ENCODE measurements at places on chromosomes 11 and 22.
A peak's percentile ranks its signal among the peaks of the same experiment; 100 is the strongest.

DNA sequence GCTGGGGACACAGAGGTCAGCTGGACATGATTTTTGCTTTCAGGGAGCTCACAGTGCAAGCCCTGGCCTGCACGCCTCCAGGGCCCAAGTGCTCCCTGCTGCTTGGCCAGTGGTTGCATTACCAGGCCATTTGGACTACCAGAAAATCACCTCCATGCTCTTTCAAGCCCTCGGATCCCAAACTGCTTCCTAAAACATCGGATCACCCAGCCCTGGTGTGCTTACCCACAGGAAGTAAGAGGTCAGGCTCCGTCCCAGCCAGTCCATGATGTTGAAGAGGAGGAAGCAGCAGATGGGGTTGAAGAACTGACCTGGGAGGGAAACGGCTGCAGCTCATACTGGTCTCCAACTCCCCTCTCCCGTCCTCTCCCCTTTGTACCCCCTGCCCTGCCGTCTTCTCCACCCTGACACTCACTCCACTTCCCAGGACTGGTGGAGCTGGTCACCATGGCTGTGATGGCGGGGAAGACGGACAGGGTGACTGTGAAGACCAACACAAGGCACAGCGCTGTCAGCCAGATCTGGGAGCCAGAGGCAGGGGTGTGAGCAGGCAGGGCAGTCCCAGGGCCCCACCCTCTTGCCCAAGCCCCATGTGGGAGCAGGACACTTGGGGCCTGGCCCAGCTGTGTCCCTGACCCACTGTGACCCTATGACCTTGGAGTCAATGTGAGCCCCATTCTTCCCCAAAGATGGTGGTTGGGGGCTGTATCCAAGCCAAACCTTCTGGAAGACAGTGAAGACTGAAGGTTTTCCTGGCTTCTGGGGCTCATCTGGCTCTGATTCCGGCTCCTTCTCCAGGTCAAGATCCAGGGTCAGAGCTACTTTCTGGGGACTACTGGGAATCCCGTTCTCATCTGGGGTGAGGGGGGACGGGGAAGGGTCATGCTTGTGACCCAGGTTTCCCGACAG lies 5.6 kb downstream of the SLC29A2 start:
- DNase-seq = no peak

DNA sequence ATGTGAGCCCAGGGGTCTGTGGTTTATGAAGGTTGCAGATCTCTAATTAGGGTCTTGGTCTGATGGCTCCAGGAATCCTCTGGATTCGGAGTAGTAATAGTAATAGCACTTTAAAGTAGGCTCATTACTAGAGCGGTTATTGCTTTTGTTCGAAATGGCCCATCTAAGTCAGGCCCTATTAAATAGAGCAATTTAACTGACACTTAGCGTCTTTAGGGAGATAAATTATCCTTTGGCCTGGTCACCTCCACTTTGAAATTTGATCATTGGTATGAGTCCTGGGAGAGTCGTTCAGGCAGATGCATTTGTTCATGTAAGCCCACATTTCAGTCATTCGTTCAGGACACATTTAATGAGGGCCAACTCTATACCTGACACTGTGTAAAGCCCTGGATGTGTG lies 54.8 kb downstream of the LDLRAD3 start:
- no peak for DNase-seq

- no peak for DNase-seq
Measured at GRCh38 chr11:45161252-45162063, 15.0 kb downstream of the PRDM11 start.

- DNase-seq = no peak
Measured at GRCh38 chr11:119729581-119729927, 554 bp upstream of the NECTIN1 start.

DNA sequence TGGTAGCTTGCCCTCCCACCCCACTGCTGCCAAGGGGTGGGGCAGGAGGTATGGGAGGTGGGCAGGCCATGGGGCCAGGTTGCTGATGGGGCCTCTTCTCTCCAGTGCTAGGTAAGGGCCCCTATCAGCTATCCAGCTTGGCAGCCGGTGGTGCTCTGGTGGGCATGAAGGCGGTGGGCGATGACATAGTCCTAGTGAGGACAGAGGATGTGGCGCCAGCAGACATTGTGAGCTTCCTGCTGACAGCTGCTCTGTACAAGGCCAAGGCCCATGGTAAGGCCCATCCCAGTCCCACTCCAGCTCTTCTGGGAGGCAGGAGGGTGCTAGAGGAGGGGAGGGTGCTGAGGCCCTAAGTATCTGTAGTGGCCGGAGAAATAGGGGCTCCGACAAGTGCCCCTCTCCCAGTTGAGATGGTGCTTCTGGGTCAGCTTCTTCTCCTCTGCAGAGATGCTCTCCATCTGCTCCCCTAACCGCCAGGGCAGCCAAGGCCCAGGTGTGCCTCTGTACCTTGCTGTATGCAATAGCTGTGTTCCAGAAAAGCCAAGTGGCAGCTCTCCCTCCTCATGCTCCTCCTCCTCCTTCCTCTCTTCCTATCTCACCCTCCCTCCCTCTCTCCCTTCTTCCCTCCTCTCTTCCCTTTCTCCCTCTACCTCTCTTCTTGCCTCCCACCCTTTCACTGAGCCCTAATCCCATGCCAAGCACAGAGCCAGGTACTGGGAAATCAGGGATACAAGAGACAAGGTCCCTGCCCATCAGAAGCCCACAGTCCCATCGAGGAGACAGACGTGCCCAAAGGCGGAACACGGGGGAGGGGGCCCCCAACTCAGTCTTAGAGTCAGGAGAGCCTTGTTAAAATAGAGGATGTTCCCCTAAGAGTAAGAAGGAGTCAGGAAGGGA lies 55.3 kb downstream of the OTOG start:
- DNase-seq = no peak

- DNase-seq = peak; percentile 48
Measured at GRCh38 chr22:41021613-41022454, 70.6 kb upstream of the EP300 start.

- DNase-seq = no peak
Measured at GRCh38 chr11:116925050-116925449, 87.6 kb upstream of the APOA1 start.

DNA sequence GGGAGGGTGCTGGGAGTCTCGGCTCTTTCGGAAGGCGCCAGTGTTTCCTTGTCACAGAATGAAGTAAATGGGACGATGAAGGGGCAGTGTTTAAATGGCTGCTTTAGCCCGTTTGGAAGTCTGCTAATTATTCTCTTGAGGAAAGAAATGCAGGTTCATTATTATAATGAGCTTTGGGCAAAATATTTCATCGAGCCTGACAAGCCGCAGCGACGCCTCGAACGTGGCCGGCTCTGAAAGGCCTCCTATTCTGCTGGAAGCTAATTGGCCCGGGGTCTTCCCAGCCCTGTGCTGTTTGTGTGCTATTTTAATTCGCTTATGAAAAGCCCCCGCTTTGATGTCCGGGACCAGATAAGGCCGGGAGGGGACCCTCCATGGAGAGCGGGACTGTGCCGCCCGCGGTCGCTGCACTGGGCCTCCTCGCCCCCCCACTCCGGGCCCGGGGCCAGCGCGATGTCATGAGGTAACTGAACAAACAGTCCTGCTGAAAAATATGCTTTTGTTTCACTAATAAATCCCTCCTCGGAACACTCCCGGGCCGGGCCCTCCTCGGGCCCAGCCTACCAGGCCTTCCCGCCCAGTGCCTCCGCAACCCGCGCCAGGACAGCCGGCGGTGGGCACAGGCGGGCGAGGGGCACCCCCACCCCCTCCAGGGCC lies 78.4 kb downstream of the CDKN1C start:
- no peak for DNase-seq
